Ecto neural progenitor cell (in vitro differentiated cells): ENCODE measurements at places on chromosomes 1 and 21.

DNA sequence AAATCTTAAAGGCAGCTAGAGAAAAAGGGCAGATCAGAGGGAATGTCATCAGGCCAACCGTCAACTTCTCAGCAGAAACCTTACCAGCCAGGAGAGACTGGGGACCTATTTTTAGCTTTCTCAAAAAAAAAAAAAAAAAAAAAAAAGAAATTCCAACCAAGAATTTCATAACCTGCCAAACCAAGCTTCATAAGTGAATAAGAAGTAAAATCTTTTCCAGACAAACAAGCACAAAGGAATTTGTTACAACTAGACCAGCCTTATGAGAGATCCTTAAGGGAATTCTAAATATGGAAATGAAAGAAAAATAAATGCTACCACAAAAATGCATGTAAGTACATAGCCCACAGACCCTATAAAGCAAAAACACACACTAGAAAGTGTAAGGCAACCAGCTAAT, 267.7 kb downstream of the AKT3 start:
- no peak for DNase-seq

DNA sequence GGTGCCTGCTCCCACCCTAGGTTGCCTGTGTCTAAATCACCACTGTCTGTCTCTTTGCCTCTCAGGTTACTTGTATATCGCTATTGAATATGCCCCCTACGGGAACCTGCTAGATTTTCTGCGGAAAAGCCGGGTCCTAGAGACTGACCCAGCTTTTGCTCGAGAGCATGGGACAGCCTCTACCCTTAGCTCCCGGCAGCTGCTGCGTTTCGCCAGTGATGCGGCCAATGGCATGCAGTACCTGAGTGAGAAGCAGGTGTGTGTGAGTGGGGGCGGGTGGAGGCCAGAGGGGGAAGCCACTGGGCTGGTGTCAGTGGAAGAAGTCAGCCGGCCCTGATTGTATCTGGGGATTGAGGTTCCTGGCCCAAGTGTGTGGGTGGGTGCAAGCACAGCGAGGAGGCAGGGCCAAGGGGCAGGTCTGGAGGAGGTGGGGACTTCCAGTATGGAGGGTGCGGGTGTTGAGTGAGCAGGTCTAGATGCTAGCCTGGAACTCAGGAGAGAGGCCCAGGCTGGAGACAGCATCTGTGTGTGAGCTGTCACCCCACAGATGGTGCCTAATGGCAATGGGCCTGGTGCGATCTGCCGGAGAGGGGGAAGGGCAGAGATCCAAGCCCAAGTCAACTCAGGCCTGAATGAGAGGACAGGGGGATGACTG, 17.2 kb downstream of the TIE1 start:
- no peak for DNase-seq

- DNase-seq, result no peak
Observed at GRCh38 chr1:30844631-30845030, 63.9 kb downstream of the SDC3 start.

- peak; percentile 58 for DNase-seq
Observed at GRCh38 chr1:247110627-247111258, 6.6 kb upstream of the ZNF669 start.

GRCh38 chr1:109906160-109906838, 4.3 kb upstream of the CSF1 start:
- DNase-seq, result no peak

- DNase-seq, result peak; percentile 13
Observed at GRCh38 chr1:87202922-87203655, 125.6 kb upstream of the LMO4 start.

- DNase-seq, result no peak
Observed at GRCh38 chr21:37074546-37074945, 1.5 kb downstream of the TTC3 start.
